SJCRH30 (cell line): ENCODE measurements at places on chromosomes 12 and 14. TPM values are rescaled to one million over a fixed set of nuclear protein-coding genes. Genes with fewer than 3 reads are reported as not detected.

Gene NRXN3
- total RNA-seq = 0.02 TPM in 1 of 2 replicates, not detected in the other

GRCh38 chr12:81206429-81206828 lies 128.6 kb downstream of the ACSS3 start:
- H3K4me1 ChIP-seq = peaks cover 9% of the 10 kb centered on the region
- H3K27me3 ChIP-seq = no peaks in the 10 kb centered on the region
- no peaks in the 10 kb centered on the region for H3K36me3 ChIP-seq
- DNase-seq = no peak
- no peak overlapping the region for H3K4me3 ChIP-seq
- no peak overlapping the region for H3K27ac ChIP-seq

GRCh38 chr14:33065634-33066033 lies 127.0 kb downstream of the NPAS3 start:
- H3K27me3 ChIP-seq = no peaks in the 10 kb centered on the region
- H3K27ac ChIP-seq = no peak overlapping the region
- no peak for DNase-seq
- no peaks in the 10 kb centered on the region for H3K36me3 ChIP-seq
- no peak overlapping the region for H3K4me3 ChIP-seq

Gene GAS2L3
- total RNA-seq = 50.7 and 54.6 TPM in 2 replicates

- H3K27ac ChIP-seq = no peak overlapping the region
- no peak overlapping the region for H3K4me3 ChIP-seq
- no peaks in the 10 kb centered on the region for H3K36me3 ChIP-seq
- no peak for DNase-seq
- no peaks in the 10 kb centered on the region for H3K27me3 ChIP-seq
Measured at GRCh38 chr12:100688451-100688864, 106.1 kb upstream of the ANO4 start.

GRCh38 chr12:109170324-109170723 lies 53.9 kb downstream of the ACACB start:
- DNase-seq = no peak
- no peaks in the 10 kb centered on the region for H3K27me3 ChIP-seq
- no peak overlapping the region for H3K4me3 ChIP-seq
- H3K4me1 ChIP-seq = 0 out of 2 replicates have a peak, but pooled peaks cover 3% of the 10 kb centered on the region

DNA sequence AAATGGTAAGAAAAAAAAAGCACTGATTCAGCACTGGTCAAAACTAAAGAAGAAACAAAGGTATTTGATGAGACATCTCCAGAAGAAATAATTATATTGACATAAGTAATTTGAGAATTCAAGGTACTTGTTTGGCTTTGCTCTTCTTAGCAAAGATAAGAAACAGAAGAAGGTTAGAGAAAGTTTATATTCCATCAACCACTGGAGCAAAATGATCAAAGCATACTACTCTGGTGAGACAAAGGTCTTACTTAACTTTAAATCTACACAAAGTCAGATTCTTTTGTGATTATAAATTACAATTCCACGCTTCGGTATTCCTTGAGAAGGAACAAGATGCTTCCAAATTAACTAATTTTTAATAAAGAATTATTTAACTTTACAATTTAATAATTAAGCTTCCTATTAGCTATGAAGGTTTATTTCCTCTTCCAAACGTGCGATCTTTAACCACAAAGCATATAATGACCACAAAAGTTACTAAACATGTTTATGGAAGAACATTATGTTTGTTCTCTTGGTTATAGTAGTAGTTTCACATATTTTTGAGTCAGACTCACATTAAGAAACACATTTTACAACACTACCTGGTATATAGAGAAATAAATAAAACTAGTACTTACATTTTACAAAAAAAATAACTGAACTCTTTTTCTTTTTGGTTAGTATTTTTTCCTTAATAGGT lies 53.4 kb downstream of the METTL25 start:
- H3K27me3 ChIP-seq = no peaks in the 10 kb centered on the region
- DNase-seq = no peak
- no peaks in the 10 kb centered on the region; the same call in 1 of the 2 replicates for H3K36me3 ChIP-seq
- H3K4me1 ChIP-seq = peaks cover 25% of the 10 kb centered on the region
- no peak overlapping the region for H3K27ac ChIP-seq

- no peaks in the 10 kb centered on the region for H3K27me3 ChIP-seq
- H3K36me3 ChIP-seq = peaks cover 7% of the 10 kb centered on the region; the same call in 1 of the 2 replicates
- DNase-seq = peak; percentile 6
- H3K4me1 ChIP-seq = no peaks in the 10 kb centered on the region
- H3K4me3 ChIP-seq = peak overlapping the region; percentile 94
Measured at GRCh38 chr12:132954471-132955048, 1.5 kb downstream of the ZNF605 start.

GRCh38 chr12:123063535-123063934 lies 83.1 kb downstream of the ARL6IP4 start:
- no peaks in the 10 kb centered on the region for H3K36me3 ChIP-seq
- no peaks in the 10 kb centered on the region for H3K27me3 ChIP-seq
- H3K4me1 ChIP-seq = peaks cover 48% of the 10 kb centered on the region
- H3K27ac ChIP-seq = no peak overlapping the region
- H3K4me3 ChIP-seq = no peak overlapping the region
- no peak for DNase-seq

- no peaks in the 10 kb centered on the region for H3K36me3 ChIP-seq
- H3K27me3 ChIP-seq = no peaks in the 10 kb centered on the region
- no peak overlapping the region for H3K27ac ChIP-seq
- H3K4me3 ChIP-seq = no peak overlapping the region
- H3K4me1 ChIP-seq = peaks cover 7% of the 10 kb centered on the region
- peak; percentile 27 for DNase-seq
Measured at GRCh38 chr12:4153343-4153892, 120.1 kb upstream of the CCND2 start.

Gene GLS2
- not detected in 2 replicates for total RNA-seq
